ENCODE measurements at places on chromosomes 7 and 10.

DNA sequence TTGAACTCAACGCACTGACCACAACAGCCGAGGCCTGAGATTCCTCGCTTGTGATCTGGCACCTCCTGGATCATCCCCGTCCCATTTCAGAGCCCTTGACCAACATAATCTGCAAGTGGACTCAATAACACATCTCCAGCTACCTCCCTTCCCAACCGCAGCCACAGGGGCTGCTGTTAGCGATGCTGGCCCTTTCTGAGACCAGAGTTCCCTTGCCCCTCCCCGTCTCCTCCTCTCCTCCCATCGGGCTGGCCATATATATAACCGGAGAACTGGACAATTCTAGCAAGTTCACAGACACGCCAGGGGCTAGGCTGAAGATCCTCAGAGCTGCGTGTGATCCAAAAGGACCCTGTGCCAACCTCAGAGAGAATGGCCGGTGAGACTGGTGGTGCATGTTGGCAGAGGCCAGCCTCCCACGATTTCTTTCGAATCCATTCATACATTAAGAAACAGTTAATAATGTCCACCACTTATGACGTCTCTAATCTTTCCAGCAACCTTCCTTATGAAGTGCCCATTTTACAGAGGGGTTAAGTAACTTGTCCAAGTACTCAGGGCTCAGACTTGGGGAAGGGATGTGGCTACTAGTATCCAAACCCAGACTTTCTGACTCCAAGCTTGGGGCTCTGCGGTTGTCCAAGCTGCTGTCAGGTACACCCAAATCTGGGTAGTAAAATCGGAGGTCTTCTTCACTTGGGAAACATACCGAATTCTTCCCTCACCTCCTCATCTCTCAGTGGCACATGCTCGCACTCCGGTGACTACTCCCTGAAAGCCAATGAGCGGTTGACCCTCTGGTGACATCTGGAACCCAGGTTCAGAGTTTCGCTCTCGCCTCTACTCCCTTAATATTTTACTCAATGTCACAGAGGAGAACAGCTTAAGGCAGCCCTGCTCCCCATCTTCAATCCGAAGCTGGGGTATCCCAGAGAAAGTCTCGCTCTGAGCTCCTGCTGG lies 11.2 kb upstream of the FEZF1 start:
- DNase-seq: no peak

GRCh38 chr10:114436941-114437340 lies 32.6 kb upstream of the AFAP1L2 start:
- DNase-seq: no peak

DNA sequence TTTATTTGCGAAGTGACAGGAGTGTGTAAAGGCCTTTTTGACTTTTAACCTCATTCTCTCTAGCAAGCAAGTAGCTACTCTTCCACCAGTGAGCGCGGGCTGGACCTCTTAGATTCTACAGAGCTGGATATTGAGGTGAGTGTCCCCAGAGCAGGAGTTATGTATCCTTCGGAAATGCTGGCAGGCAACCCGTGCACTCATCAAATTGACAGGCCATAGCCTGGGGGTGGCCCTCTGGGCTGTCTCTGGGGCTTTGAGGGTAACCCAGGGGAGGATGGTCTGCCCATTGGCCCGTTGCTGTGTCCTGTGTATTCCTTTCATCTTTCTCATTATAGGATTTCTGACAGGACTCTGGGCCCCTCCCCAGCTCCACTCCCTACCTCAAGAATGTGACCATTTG lies 6.1 kb upstream of the PVRIG start:
- no peak for DNase-seq

GRCh38 chr10:44564361-44564760 lies 179.5 kb upstream of the CXCL12 start:
- no peak for DNase-seq

DNA sequence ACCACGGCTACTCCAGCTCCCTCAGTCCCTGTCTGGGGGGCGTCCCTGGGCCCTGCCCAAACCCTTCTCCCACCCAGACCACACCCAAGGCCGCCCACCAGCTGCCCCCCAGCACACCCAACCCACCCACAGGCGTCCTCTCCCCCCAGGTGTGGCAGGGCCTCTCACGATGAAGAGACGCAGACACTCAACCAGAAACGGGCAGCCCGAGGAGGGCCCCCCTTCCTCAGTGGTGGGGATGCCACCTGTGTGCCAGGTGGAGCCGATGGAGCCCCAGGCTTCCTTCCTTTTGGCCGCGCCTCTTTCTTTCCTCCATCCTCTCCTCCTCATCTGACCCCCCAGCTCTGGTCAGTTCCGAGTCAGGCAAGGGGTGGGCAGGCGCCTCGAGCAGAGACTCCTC lies 28.7 kb downstream of the ADGRA1 start:
- DNase-seq: no peak

DNA sequence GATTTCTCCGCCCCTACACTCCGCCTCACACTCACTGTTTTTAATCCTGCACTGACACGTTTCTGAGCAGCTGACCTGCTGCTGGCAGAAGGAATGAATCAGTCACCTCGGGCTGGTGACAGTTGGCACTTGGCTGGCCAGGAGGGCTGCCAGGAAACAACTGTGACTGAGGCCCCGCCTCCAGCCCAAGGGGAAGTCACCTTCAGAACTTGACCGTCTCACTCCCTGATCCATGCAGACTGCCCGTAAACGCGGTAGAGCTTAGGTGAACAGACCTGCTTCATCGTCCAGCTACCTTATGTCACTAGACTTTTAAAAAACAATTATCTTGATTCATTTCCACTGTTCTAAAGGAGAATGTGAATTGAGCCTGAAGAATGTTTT lies 107.5 kb downstream of the DOCK1 start:
- DNase-seq: no peak

- no peak for DNase-seq
Observed at GRCh38 chr10:132394201-132394811, 2.7 kb upstream of the PWWP2B start.

- DNase-seq: peak; percentile 5
Observed at GRCh38 chr10:30002426-30003266, 56.7 kb downstream of the JCAD start.

GRCh38 chr7:29372351-29373090 lies 177.9 kb downstream of the CHN2 start:
- DNase-seq: no peak

DNA sequence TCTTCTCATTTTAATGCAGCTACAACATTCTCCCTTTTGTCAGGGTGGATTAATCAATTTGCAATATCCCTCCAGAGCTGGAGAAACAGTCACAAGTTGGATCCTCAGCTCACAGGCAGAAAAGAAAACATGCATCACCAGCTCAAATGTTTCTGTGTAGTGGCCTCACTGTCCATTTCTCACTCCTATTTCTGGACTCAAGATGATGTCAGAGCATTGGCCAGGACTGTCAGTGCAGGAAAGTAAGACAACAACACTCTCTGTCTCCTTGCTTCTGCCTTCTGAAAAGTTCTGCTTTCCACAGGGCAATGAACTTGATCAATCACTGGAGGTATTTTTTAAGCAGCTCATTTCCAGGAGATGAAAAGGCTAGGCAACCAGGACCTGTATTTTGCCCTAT lies 8.2 kb upstream of the SVIL start:
- no peak for DNase-seq

DNA sequence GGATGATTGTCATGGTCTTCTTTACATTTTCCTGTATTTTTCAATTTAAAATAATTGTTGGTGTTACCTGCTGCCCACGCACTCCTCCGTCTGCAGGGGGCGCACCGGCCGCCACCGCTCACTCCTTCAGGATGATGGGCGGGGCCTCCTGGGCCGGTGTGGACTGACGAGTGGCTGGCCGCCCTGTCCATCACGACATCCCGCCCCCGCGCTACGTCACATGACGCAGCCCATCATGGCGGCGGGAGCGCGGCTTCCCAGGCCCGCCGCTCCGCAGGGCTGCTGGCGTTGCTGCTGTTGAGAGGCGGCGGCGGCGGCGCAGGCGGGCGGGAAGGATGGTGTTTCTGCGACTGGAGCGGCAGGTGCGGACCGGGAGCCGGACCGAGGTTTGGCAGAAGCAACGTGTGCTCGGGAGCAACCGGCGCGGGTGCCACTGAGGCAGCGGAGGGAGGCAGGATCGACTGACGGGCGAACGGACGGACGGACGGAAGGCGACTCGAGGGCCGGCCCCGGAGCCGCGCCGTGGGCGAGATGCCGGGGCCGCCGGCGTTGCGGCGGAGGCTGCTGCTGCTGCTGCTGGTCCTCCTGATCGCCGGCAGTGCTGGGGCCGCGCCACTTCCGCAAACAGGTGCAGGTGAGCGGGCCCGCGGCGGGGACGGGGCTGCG lies at the start of gene LMTK2:
LMTK2 (plus strand) TSS at position 216 of the 666 bp plus-strand sequence; CDS start at position 532, 316 bp downstream.
- DNase-seq: peak; percentile 91

DNA sequence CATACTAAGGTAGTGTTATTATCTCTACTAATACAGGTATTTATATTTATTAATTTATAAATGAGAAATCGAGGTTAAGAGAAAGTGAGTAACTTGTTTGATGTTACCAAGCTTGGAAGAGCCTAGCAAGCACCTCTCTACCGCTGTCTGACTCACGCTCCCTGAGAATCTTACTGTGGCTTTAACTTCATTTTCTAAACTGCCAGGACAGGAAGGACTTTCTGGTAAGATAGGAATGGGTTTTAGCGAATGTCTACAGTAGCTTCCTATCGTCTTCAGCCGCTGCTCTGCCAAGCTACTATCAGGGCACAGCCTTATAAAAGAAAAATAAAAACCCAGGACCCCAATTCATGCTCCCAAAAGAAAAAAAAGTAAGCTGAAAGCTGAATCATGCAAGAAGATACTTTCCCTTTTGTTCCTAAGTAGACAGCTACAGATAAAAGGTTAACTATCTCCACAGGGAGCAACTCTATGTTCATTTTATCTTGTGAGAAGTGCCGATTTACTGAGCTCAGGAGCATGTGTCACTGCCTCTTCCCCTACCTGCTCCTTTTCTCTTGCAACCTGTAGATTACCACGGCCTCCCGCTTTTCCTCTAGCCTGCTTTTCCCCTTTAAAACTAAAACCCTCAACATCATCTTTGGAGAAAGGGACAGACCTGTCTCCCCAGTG lies 60.2 kb downstream of the THNSL1 start:
- no peak for DNase-seq

- no peak for DNase-seq
Observed at GRCh38 chr7:150879345-150879744, 27.0 kb downstream of the AOC1 start.

DNA sequence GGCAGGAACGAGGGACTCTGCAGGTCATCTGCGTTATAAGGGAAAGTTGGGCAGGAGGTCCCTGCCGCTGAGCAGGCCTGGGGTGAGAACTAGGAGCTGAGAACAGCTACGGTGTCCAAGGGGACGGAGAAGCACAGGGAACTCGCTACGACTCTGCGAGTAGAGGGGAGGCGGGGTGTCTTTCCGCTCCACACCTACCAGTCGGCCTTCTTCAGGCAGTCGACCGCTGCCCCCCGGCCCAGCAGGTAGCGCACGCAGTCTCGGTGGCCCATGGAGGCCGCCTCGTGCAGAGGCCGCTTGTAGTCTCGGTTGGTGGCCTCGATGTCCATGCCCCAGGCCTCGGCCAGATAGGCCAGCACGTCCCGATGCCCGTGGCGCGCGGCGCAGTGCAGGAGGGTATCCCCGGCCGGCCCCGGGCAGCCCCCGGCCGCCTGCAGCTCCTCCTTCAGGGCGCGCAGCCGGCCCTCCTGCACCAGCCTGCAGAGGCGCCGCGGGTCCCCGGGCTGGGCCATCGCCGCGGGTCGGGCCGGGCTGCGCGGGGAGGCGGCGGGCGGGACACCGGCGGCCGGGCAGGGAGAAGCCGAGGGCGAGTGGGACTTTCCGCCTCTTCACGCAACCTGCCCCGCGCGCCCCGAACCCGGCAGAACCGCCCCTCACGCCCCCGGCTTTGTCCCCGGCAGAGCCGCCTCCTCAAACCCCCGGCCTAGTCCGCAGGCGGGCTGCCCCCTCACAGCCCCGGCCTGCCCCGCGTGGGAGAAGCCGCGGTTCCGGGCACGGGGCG lies 660 bp downstream of the ANKRD16 start:
- no peak for DNase-seq

DNA sequence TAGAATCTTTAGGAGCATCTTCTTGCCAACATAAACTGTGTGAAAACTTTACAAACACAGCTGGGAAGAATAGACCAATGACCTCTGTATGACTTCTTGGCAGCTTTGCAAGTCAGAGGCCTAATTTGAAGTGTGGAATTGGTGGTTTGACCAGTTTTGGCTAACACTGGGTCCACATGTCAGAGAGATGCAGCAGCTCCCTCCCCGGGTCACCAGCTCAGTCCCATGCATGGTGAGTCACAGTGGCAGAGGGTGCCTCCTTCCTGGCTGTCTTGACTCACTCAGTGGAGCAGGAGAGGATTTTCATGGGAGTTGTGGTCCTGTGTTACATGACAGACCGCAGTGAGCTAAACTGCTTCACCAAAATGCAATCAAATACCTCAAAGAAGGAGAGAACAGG lies 8.2 kb upstream of the STARD3NL start:
- DNase-seq: no peak

- no peak for DNase-seq
Observed at GRCh38 chr7:51261950-51262795, 54.4 kb downstream of the COBL start.

GRCh38 chr7:23235813-23236221 lies 10.8 kb upstream of the GPNMB start:
- no peak for DNase-seq

DNA sequence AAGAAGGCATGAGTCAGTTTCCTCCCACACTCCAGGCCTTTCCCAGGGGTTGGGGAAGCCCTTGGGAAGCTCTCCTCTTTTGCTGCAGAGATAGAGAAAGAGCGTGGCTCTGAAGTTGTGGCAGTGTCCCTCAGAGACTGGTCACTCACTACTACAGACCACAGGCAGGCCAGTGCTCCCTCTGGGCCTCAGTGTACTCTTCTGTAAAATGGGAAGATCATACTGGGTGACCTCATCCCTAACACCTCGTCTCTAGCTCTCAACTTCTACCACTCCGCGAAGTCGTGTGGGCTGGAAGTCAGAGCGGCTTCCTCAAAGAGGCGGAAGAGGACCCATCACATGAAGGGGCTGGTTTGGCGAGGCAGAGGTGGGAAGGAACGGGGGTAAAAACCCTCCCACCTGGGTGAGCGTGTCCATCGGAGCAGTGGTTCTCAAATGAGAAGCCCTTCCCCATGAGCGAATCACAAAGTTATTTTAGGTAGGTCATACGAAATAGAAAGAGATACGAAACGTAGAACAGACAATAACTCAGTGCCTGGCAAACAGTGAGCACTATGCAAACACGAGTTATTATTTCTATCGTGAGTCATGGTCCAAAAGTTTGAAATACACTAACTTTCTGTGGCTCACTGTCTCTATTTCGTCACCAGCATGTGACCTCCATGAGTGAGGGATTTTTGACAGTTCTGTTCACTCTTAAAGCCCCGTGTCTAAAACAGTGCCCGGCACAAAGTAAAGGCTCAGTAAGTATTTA lies 32.7 kb downstream of the PRKAG2 start:
- no peak for DNase-seq

GRCh38 chr7:23072922-23073321 lies 32.7 kb upstream of the KLHL7 start:
- DNase-seq: no peak

GRCh38 chr10:30227481-30227880 lies 121.6 kb downstream of the MTPAP start:
- no peak for DNase-seq

DNA sequence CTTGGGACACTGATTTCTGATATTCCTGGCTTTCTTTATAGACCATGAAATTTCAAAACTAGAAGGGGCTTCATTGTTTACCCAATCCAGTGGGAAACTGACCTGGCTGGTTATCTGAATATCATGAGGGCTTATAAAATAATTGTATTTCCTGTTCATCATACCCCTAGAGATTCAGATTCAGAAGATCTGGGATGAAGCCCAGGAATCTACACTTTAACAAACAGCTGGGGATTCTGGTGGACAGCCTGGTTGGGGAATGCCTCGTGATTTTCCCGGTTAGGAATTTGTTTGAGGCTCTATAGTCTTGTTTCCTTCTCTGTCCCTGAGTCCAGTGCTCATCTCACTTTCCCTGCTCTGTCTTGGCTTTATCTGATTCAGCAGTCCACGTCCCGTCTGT lies 110.3 kb downstream of the ADRA2A start:
- DNase-seq: no peak
